ENCODE measurements at places on chromosomes 11 and 22.

- DNase-seq, result no peak
Measured at GRCh38 chr11:56152333-56152732, 7.8 kb downstream of the OR8K5 start.

- DNase-seq, result no peak
Measured at GRCh38 chr11:16365581-16366228, 9.4 kb upstream of the SOX6 start.

GRCh38 chr11:19258641-19259230 lies 18.0 kb upstream of the E2F8 start:
- no peak for DNase-seq

- DNase-seq, result peak; percentile 86
Measured at GRCh38 chr11:16788141-16789062, 50.0 kb downstream of the C11orf58 start.

- no peak for DNase-seq
Measured at GRCh38 chr11:121887569-121887968, 228.4 kb downstream of the BLID start.

DNA sequence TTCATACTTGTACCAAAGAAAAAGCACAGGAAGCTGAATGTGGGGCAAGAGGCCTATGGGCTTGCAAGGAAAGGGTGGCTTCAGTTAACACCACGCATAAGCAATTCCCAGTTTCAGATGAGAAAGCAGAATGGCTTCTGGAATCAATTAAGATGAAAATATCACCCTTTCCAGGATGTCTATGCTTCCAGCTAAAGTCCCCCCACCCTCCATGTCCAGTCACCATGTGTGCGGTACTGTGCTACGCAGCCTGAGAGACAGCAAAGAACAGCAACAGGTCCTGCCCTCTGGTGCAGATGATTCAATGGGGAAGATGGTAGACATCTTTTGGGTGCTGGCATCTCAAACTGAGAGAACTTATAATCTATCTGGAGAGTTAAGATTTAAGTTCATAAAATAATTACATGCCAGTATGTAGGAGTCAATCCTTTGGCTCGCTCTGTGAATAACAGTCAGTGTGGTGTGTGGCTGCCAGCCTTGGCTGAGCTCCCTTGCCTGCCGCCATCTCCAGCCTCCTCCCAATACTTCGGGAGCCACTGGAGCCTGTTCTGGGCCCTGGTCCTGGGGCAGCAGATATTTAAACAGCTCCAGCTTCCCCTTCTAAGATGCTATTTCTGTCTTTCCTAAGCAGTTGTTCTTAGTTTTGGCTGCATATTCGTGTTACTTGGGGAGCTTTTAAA lies 44.5 kb downstream of the ME3 start:
- DNase-seq, result peak; percentile 67

- DNase-seq, result no peak
Measured at GRCh38 chr11:117239295-117239694, 6.8 kb downstream of the RNF214 start.

DNA sequence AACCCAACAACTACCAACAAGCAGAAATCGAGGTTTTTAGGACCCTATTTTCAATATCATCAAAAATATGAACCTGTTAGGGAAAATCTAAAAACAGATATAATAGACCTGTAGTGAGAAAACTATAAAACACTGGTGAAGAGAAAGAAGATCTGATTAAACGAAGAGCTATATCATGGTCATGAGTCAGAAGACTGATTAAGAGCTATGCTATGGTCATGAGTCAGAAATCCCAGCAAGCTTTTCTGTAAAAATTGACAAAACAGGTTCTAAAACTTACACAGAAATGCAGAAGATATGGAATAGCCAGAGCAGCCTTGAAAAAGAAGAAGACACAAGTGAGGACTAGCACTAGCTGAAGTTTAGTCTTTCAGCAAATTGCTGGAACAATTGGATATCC lies 345.0 kb downstream of the TBC1D22A start:
- no peak for DNase-seq

DNA sequence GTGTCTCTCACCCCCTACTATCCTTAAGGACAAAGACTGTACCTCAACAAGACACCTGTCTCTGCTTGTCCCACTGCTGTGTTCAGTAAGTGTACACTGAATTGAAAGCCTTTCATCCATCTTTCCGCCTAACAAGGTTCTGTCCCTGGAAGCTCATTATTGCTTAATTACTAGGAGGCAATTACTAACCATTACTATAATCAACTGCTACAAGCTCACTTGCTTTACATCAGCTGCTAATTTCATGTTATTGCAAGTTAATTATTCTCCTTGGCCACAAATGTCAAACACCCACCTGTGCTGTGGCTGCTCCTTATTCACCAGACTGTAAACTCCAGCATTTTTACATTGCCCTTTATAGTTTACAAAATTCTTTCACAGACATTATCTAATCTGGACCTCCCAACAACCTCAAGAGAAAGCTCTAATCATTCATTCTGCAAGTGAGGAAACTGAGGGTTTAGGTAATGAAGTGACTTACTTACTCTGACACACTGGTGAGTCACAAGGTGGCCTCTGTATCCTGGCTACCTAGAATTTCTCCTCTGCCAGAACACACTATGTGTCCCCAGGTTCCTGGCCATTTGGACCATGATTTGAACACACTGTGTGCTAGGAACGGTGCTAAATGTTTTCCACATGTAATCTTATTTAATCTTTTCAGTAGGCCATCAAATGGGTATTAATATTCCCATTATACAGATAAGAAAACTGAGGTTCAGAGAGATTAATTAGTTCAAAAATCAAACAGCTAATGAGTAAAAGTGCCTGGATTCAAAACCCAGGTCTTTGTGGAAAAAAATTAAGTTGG lies 66.7 kb downstream of the RAB30 start:
- no peak for DNase-seq

DNA sequence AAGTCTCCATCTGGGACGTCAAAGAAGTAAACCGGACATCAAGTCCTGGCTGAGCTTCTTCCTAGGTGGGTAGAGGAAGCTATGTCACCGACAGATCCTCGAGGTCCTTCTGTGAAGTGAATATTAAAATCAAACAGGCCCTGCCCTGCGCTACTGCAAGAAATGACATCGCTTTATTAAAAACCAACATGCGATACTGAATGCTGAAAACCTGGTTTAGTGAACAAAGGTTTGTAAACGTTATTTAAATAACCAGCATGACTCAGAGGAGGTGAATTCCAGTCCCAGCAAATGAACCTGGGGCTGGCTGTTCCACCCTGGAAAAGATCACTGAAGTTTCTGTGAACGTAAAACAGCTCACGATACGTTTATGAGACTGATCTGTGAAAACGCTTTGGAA lies 645 bp downstream of the RTCB start:
- no peak for DNase-seq

GRCh38 chr22:47197773-47198500 lies 435.5 kb downstream of the TBC1D22A start:
- DNase-seq, result no peak

GRCh38 chr11:47332303-47332711 lies 20.2 kb downstream of the MYBPC3 start:
- DNase-seq, result peak; percentile 39

DNA sequence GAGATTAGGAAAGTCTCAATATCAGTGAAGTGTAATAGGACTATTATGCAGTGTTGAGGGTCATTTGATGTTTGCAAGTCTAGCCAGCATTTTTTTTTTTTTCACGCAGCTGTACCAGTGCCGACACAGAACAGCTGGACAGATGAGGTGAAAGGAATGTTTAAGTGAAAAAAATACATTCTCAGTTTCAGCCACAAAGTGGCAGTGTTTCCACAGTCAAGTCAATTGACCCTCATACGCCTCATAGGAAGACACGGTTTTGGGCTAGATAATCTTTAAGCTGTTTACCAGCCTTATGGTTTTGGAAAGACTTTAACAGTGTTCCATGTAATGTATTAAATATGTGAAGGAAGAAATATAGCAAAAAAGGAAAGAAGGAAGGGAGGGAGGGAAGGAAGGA lies 349.9 kb upstream of the ANO3 start:
- no peak for DNase-seq

DNA sequence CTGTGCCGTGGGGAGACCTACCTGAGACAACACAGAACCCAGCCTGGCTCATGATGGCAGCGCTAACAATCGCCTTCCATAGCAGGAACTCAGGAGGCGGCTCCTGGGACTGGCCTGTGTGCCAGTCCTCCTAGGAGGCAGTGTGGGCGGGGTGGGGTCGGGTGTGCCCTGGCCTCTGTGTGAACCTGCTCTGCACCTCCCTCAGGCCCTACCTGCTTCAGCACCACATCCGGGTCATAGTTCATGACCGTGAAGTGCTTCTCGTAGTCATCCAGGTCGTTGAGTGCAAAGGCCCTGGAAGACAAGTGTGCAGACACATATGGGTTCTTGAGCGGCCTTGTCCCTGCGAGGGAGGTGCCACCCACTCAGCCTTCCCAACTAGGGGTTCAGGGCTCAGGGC lies 15.3 kb downstream of the TTLL12 start:
- no peak for DNase-seq

- no peak for DNase-seq
Measured at GRCh38 chr11:19660076-19660475, 52.6 kb upstream of the NAV2 start.

GRCh38 chr22:17007257-17007656 lies 765 bp downstream of the GAB4 start:
- DNase-seq, result no peak

- DNase-seq, result no peak
Measured at GRCh38 chr11:113278925-113279324, 35.5 kb upstream of the TTC12 start.

DNA sequence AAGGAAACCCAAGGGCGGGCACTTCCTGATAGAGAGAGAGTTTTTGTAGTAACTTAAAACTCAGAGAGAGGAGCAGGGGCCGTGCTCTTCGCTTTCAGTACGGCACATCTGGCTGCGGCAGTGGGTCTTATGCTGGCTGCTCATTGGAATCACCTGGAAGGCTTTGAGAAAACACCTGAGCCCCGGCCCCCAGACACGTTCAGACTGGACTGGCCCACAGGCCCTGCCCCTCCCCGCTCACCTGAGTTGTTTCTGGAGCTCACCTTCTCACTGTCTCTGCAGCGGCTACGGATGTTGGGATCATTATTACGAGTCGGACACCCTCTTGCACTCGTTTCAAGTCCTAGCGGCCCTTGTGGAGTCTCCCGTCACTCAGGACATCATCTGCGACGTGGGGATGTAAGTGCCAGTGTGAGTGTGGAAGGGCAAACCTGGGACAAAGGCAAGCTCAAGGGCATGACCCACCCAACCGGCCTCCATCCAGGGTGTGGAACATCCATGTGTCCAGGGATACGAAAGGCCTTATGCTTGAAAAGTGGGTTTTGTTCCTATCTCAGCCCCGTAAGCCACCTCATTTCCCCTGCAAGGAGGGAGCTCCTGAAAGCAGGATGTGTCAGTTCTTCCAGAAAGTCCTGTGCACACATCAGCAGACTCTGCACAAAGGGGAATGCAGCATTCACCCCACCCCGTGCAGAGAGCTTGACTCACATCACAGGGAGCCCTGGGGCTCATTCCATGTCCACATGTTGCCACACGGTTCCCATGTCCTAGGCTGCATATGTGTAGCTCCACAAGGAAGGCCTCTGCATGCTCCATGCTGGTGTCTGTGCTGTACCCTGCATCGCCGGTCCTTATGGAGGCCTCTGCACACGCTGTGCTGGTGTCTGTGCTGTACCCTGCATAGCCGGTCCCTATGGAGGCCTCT lies 5.4 kb downstream of the NADSYN1 start:
- DNase-seq, result no peak

- DNase-seq, result no peak
Measured at GRCh38 chr22:49525360-49525759, 302.3 kb downstream of the BRD1 start.

DNA sequence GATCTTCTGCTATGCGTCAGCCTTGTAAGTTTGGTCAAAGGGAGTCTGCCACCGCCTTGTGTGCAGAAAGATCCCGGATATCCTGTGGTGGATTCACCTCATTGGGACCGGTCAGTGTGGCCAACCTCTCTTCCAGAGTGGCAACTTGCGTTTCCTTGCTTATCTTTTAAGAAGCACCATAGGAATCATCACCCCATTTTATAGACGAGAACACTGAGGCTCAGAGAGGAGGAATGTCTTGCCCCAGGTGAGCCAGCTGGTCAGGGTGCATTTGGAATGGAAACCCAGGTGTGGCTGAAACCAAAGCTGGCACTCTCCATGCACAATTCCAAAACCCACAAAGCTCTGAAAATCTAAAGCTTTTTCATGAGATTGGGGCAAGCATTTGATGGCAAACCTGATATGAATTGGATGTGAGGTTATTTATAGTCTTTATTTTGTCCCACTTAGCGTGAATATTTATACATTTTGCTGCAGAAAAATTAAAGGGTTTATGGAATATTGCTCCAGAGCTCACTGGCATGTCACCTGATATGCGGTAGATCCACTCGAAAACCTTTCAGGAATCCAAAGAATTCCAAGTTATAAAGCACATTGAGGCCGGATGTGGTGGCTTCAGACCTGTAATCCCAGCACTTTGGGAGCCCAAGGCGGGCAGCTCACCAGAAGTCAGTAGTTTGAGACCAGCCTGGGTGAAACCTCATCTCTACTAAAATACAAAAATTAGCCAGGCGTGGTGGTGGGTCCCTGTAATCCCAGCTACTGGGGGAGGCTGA lies 12.1 kb upstream of the EIF3D start:
- DNase-seq, result no peak

GRCh38 chr11:130180896-130181294 lies 21.3 kb downstream of the ST14 start:
- DNase-seq, result no peak

DNA sequence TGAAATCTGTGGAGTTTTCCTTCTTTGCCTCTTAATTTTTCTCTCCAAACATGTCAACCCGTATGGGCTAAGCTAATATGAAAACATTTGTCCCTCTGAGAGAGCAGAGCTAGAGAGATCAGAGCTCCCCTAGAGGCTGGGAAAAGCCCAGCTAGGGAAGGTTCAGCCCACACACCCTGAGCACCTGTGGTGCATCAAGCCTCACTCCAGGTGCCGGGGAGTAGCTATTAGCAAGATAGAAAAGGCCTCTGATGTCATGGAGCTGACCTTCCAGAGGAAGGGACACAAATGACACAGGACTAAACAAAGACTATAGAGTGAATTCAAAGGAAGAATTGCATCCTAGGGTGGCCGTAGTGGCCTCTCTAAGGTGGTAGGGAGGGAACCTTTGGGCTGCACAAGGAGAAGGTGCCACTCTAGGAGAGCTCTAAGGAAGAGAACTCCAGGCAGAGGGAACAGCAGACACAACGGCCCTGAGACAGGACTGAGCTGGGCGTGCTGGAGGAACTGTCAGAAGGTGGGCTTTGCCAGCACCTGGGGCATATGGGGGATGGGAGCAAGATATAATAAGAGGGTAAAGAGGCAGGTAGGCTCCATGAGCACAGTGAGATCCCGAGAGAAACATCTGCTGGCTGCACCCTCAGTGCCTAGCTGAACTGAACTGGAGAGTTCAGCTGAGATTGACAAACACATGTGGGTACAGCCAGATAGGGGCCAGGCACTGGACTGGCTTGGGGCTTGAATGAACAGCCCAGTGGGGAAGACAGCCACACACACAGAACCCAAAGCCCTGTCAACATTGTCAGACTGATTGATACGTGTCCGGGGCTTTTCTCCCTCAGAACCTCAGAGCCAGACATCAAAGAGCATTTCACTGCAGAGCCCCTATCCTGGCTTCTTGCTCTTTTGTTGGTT lies 65.5 kb upstream of the DRD2 start:
- DNase-seq, result no peak

GRCh38 chr22:22201185-22201929 lies 43.2 kb upstream of the VPREB1 start:
- peak; percentile 72 for DNase-seq

- DNase-seq, result no peak
Measured at GRCh38 chr22:48422900-48423480, 1404.7 kb downstream of the BRD1 start.

- DNase-seq, result no peak
Measured at GRCh38 chr11:107821199-107821927, 37.2 kb downstream of the SLC35F2 start.

GRCh38 chr11:125743681-125744080 lies 2.4 kb upstream of the PATE1 start:
- no peak for DNase-seq

GRCh38 chr11:16898274-16898985 lies 115.8 kb downstream of the PLEKHA7 start:
- no peak for DNase-seq
